Activated T-cell treated with anti-CD3 and anti-CD28 coated beads, Interleukin-2, amount 50 U/mL, for 72 hours (primary cell): ENCODE measurements at places on chromosomes 3 and 15.

DNA sequence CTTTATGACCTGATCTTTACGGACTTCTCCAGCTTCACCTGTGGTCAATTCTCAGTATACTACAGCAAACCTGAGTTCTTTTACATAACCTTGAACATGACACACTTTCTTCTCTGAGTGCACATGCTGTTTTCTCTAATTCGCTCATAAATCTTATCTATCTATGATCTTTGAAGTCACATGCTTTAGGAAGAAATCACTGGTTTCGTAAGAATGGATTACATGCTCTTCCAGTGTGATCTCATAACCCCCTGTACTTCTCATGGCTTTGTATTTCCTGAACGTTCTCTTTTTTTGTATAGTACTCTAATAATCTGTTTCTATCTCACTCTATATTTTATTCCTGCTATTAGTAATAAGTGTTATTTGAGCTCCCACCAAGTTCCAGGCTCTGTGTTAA, 1165.2 kb downstream of the TBL1XR1 start:
- no peak for DNase-seq

GRCh38 chr3:110814170-110815007, 257.2 kb upstream of the NECTIN3 start:
- peak; percentile 74 for DNase-seq

DNA sequence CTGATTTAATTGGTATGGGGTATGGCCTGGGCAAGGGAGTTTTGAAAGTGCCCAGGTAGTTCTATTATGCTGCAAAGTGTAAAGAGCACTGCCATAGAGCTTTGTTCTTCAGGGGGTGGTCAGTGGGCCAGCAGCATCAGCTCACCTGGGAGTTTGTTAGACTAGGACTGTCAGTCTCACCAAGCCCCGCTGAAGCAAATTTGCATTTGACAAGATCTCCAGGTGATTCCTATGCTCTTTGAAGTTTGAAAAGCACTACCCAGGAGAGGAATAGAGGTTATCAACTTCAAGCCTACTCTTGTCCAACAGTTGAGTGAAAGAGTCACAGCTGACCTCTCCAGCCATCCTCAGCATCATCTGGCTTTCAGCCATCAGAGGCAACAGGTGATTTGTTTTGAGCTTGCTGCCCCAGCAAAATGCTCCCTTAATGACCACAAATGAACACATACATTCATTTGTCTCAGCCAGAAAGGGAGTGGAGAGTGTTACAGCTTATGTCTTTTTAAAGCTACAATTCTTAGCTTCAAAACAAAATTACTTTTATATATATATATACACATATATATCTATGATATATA, 8.0 kb downstream of the ZSCAN2 start:
- DNase-seq, result no peak

DNA sequence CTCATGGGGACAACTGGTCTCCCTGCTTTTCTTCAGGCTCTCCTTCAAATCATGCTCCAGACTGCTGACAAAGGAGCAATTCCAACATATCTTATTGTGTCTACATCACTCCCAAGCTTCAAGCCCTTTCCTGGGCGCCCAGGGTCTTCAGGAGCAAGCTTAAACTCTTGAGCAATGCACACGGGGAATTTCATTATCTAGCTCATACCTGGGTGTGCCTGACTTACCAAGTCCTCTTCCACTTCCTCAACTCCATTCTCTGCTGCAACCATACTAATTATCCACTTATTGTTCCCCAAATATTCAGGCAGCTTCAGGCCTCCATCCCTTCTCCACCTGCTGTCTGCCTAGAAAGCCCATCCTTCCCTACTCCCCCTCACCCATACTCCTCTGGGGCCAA, 50.6 kb downstream of the B3GNT5 start:
- no peak for DNase-seq

DNA sequence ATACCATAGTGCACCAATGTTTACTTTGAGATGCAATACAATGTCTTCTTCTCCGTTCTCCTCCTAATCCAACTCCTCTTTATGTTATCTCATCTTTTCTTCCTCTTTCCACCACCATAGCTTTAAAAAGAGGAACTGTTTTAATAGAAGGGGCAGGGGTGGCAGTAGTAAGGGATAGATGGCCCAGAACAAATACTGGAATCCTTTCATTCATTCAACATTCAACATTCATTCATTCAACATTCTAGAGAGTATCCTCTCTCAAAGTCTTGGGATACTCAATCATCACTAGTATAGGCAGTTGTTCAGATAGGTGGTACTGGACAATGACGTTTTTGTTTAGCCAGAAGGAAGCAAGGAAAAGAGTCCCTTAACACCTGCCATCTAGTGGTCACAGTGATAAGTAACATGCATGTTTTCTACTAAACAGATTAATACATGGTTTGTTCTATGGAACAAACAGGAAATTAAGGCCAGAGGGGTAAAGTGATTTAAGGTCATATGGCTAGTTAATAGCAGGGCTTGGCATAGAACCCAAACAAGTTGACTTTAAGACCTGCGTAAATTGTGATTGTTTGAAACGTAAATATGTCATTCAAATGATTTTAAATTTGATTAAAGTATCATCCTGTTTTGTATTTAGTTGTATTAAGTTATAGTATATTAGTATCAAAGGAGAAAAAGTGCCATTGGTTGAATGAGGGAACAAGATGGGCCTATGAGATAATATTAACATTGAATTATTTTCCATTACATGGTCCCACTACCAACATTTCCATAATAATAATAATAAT, 26.9 kb upstream of the EHHADH start:
- DNase-seq, result no peak

GRCh38 chr3:167653760-167654159, at the start of gene WDR49:
WDR49 (minus strand) TSS chr3:167653942; CDS start chr3:167653425, 517 bp downstream.
- no peak for DNase-seq

DNA sequence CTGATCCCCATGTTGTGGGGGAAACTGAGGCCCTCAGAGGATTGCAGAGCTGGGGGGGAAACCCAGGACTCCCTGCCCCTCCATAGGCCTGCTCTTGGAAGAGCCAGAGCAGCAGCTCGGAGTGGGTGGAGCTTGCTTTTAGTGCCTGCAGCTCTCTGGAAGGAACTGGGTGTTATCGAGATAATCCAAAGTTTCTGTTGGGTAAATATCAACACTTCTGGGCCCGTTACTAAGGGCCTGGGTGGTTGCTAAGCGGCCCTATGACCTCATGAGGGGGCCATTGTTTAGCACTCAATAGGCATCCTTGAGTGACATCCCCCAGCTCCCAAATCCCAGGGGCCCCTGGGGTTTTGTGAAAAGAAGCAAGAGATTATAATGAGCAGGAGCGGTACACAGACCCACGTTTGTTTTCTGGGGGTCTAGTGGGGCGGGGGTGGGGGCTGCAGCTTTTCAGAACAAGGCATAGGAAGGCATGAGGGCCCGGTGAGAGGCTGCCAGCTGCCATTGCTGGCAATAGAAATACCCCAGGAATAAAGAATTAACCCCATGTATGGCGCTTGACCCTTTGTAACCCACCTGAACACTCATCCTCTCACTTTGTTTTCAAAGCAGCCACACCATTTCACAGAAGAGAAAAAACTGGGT, 48.3 kb upstream of the ATP2B2 start:
- no peak for DNase-seq

GRCh38 chr3:141181819-141182218, 49.8 kb upstream of the PXYLP1 start:
- no peak for DNase-seq

DNA sequence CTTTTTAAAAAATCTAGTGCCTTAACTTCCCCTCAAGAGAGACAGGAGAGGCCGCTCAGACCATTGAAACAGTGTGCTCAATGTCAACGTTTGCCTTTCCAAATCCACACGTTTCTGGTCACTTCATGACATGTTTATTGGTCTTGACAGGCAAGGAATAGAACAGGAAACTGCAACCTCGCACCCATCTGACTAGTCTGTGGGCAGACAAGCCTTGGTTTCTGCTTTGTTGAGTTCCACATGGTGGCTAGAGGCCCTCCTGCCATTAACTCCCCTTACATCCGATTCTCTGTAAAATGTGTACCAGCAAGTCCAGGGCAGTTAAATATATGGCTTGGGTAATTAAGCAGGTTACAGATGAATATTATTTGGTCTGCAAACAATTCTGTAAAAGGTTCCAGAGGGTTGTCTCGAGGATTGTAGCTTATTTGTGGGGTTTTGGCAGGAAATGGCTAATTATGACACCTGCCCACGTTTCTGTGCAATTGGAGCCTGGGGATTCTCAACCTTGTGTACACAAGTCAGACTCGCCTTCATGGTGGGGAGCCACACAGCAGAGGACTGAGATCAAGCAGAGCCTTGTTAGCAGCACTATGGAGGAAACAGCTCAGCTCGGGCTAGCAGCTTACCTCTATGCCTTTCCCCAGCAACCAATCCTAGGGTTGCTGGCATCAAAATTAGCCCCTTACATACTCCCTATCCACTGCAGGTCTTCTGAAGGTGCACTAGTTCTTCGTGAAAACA, 317.5 kb upstream of the IGF1R start:
- DNase-seq, result no peak

- DNase-seq, result peak; percentile 3
These were observed 695.4 kb downstream of the FHIT start for GRCh38 chr3:60555686-60556354.

GRCh38 chr3:71485896-71486295, 97.6 kb downstream of the FOXP1 start:
- DNase-seq, result no peak

GRCh38 chr15:40435710-40436089, 5.1 kb upstream of the BAHD1 start:
- DNase-seq, result no peak

GRCh38 chr3:3309887-3310286, 130.4 kb upstream of the CRBN start:
- no peak for DNase-seq

GRCh38 chr3:3685721-3686120, 113.5 kb upstream of the LRRN1 start:
- DNase-seq, result no peak

DNA sequence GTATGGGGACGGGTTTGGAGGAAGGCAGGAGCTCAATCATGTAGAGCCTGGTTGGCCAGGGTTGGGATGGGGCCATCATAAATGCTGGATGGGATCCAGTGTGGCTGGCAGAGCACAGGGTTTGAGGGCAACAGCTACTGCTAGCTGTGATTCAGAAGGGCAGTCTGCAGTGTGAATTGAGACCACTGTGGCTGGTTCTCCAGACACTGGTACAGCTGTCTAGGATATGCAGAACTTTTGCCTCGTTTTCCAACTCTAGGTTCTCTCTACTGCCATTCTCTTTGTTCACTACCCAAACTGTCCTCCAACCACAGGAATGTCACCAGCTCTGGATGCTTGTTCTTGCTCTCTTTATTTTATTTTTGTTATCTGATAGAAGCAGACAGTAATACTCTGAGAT, 543.6 kb downstream of the AGBL1 start:
- DNase-seq, result no peak

- no peak for DNase-seq
These were observed 33.0 kb downstream of the HES1 start for GRCh38 chr3:194168994-194169393.
